Epithelial cell of proximal tubule (primary cell): ENCODE measurements at places on chromosomes 3 and 15. TPM values are rescaled to one million over a fixed set of nuclear protein-coding genes. Genes with fewer than 3 reads are reported as not detected.

DNA sequence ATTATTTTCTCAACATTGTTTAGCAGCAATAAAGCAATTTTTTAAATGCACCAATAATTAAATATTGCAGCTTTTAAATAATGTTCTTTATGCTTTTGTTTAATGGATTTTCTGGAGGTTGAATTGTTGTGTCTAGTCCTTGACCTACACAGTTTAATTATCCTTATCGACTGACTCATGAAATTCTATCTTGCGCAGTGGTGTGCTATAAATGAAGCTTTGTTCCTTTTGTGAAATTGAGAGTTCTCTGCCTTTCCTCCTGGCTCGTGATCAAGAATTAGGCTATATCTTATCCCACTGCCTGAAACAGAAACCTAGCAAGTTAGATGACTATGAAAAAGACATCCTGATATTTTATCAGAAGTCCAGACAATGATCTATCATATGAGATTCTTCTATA lies 37.0 kb upstream of the PIK3R4 start:
- no peak for DNase-seq

DNA sequence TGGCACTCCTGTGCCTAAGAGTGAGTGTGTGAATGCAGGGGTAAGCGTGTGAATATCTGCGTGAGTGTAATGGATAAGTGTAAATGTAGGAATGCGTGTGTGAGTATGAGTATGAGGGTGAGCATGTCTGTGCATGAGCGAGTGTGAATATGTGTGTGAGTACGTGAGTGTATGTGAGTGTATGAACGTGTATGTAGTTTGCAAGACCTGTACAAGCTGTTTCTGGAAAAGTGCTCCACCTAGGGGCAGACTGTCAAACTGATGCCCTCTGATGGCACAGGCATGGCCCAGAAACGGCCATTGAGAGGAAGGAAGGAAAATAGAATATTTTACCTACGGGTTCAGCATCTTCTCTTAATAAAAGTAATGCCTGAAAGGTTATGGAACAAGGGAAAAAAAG lies 24.4 kb upstream of the FRMD4B start:
- DNase-seq = no peak

TNFAIP8L3 gene
- total RNA-seq = 0.07 TPM in 1 of 2 replicates, not detected in the other

DNA sequence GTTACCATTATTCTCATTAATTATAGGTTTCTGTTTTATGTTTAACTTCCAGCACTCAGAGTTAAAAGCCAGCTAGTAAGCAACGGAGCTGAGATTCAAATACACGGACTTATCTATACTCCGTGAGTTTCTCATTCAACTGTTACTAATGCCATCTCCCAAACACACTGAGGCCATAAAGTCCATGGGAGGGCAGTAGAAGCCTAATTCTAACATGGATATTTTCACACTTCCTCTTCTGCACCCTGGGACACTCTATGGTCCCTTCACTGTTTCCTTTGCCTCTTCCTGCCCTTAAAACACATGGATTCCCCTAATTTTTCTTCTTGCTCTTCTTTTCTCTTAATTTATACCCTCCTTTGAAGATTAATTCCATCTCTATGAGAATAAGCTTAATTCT lies 245.0 kb downstream of the KLF13 start:
- DNase-seq = no peak

GRCh38 chr3:160758929-160759577 lies 3.0 kb downstream of the PPM1L start:
- DNase-seq = no peak

SNTN gene
- total RNA-seq = not detected in 2 replicates

- no peak for DNase-seq
Observed at GRCh38 chr3:161794551-161794950, 297.9 kb downstream of the OTOL1 start.

DNA sequence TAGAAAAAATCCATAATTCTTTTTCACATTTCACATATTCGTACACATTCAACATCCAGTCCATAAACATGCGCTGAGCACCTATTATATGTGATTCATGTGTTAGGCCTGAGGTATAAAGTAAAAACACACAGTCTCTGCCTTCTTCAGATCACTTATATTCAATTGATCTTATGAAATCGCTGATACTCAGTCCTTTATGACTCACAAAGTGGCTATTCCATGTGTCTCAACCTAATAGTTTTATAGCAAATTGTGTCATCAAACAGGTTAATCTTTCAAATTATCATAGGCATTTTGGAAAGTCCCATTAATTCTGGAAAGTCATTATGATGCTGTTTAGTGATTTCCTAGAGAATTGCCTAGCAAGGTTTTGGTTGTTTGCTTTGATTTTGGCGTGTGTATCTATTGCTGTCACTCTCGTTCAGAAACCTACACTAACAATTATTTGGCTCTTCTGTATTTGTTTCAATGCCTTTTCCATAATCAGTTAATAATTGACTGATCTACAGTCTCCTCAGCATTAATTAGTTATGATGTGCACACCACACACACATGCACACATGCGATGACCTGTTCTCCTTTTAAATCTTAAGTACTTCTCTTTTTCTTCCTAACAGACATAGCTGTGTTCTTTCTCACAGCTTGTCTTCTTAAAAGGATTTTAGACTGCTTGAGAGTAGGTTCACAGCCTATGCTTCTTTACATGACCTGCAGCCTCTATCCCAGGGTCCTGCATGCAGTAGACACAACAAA lies 353.1 kb downstream of the MECOM start:
- no peak for DNase-seq

DNA sequence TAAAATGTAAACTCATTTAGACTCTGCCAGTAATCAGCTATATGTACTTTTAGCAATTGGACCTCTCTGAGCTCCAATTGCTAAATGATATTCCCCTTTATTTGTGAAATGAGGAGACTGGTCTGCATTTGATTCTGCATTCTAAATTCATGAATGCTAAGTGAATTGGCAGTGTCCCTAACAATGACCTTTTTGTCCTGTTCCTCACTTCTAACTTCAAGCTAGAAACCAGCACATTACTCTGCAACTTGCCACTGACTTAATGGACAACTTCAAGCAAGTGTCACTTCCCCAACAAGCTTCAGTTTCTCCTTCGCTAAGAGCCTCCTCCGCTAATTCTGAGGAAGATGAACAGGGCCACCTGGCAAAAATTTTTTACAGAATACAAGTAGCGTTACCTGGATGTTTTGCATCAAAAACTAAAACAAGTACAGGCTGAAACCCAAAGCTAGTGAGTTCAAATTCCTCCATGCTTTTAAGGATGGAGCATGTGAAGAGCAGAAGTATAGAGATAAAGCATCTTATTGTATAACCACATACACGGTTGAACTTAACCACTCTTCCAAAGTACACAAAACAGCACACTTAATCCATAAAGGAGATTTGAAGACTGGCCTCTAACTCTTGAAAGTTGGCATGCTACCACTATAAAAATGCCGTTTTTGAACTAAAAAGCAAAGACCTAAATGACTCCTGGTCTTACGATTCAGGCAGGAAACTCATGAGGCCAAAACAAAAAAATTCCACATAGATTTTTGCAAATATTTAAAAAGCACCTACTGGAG lies 207.6 kb downstream of the MAGI1 start:
- DNase-seq = no peak

SEMA6D gene
- total RNA-seq = 0.51 and 2.6 TPM in 2 replicates

DNA sequence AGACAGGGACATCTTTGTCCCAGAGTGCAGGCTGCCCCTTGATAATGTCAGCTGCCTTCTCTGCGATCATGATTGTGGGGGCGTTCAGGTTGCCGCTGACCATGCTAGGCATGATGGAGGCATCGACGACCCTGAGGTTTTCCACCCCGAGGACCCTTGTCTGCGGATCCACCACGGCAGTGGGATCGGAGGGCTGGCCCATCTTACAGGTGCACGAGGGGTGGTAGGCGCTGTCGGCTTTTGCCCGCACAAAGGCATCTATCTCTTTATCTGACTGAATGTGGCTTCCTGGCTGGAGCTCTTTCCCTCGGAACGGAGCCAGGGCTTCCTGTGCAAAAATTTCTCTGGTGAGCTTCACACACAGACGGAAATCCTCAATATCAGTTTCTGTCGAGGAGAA lies 28.4 kb downstream of the CHDH start:
- DNase-seq = no peak

- DNase-seq = no peak
Observed at GRCh38 chr15:66237513-66238235, 15.9 kb downstream of the MEGF11 start.

DNA sequence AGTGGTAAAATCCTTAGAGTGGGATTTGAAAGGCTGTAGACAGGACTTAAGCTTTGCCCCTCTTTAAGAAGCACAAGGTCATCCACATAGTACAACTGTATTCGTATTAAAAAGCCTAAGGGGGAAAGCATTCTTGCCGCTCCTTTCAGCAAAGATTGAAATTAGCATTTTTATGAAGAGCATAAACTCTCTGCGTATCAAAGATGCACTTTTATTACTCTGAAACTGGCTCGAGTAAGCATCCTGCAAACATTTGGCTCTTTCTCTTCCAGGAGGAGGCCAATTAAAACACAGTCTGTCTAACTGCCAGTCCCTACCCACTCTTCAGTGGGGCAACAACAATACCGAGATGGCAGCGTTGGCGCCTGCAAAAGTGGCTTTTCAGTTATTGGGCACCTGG lies 192.5 kb upstream of the TPRG1 start:
- no peak for DNase-seq

- no peak for DNase-seq
Observed at GRCh38 chr3:172647823-172648222, 63.0 kb downstream of the NCEH1 start.

DNA sequence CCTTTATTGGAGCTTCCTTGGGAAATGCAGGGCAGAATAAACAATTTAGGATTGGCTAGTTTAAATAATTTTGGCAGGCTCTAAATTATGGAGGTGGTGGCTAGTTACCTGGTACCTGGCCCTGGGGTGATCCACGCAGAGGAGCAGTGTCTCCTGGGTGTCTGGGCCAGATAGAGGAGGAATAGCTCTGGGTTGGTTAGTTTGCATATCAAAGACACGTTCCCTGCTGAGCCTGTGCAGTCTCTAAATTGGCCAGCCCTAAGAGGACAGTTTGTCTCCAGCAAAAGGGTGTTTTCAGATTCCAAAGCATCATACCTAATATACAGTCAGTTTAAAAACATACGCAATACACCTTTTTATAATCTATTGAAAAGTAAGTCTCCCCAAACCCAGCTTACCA lies 333.3 kb upstream of the TPM1 start:
- DNase-seq = no peak

- no peak for DNase-seq
Observed at GRCh38 chr3:160618363-160618762, 53.0 kb upstream of the KPNA4 start.

DUOXA2 gene
- total RNA-seq = not detected in 2 replicates

- DNase-seq = no peak
Observed at GRCh38 chr15:31360843-31361763, 34.5 kb downstream of the KLF13 start.

- DNase-seq = no peak
Observed at GRCh38 chr15:57541805-57542504, 49.7 kb upstream of the MYZAP start.

GRCh38 chr15:50055332-50055731 lies 63.7 kb downstream of the ATP8B4 start:
- DNase-seq = no peak

APOD gene
- not detected in 2 replicates for total RNA-seq

GRCh38 chr3:11600501-11601282 lies 43.0 kb downstream of the VGLL4 start:
- DNase-seq = peak; percentile 96

CHMP2B gene
- 27.4 and 30.9 TPM in 2 replicates for total RNA-seq

GRCh38 chr3:126855374-126855773 lies 127.5 kb upstream of the PLXNA1 start:
- DNase-seq = no peak

DNA sequence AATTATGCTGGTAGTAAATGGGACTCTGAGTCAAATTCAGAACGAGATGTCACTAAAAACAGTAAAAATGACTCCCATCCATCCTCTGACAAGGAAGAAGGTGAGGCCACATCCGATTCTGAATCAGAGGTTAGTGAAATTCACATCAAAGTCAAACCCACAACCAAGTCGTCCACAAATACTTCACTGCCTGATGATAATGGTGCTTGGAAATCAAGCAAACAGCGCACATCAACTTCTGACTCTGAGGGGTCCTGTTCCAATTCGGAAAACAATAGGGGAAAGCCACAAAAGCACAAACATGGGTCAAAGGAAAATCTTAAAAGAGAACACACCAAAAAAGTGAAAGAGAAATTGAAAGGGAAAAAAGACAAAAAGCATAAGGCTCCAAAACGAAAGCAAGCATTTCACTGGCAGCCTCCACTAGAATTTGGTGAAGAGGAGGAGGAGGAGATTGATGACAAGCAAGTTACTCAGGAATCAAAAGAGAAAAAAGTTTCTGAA lies 15.1 kb upstream of the ZBTB47 start:
- no peak for DNase-seq

EPHA6 gene
- total RNA-seq = 0.46 TPM in 1 of 2 replicates, not detected in the other

CD276 gene
- total RNA-seq = 151 and 189 TPM in 2 replicates

- no peak for DNase-seq
Observed at GRCh38 chr15:88476635-88477060, 9.1 kb downstream of the MRPS11 start.

GRCh38 chr3:128763967-128764366 lies 38.0 kb downstream of the RAB7A start:
- no peak for DNase-seq

GRCh38 chr15:63610209-63610841 lies 13.1 kb downstream of the FBXL22 start:
- DNase-seq = peak; percentile 78

DNA sequence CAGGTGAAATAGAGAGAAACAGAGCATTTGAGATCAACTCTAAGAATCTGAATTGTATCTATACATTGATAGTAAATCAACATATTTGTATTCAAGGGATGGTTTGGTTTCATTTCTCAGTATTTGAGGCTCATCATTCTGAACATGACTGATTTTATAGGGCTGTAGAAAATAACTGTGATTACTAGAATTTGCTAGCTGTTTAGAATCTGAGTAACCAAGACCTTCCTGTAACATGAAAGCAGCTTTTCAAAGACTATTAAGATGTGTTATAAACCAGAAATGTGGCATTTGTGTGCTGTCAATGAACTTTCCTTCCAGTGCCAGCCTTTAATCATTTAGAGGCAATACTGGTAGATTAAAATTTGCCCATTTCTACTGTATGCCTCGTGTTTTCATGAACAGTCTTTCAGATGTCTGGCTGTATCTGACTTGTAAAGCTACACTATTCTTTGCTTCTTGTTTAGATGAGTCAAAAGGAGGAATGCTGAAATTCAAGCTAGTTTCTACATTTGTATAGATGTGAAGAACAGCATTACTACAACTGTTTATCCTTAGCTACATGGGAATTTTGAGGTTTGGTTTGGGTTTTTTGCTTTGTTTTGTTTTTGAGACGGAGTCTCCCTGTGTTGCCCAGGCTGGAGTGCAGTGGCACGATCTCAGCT lies 137.3 kb upstream of the BHLHE40 start:
- no peak for DNase-seq

TMOD2 gene
- 1.5 and 1.6 TPM in 2 replicates for total RNA-seq

CLRN1 gene
- total RNA-seq = not detected in 2 replicates

GRCh38 chr3:193688834-193689714 lies 96.1 kb downstream of the OPA1 start:
- DNase-seq = no peak

CFAP92 gene
- total RNA-seq = not detected in 2 replicates

GRCh38 chr3:31606453-31606852 lies 73.7 kb downstream of the STT3B start:
- DNase-seq = no peak
